ENCODE measurements at places on chromosomes 16 and 17. TPM values are rescaled to one million over a fixed set of nuclear protein-coding genes. Genes with fewer than 3 reads are reported as not detected.

Gene CARD14
- not detected for polyA plus RNA-seq

Gene KCNH6
- polyA plus RNA-seq = 0.17 TPM

Gene KRT14
- polyA plus RNA-seq = not detected

Gene MYH13
- not detected for polyA plus RNA-seq

DNA sequence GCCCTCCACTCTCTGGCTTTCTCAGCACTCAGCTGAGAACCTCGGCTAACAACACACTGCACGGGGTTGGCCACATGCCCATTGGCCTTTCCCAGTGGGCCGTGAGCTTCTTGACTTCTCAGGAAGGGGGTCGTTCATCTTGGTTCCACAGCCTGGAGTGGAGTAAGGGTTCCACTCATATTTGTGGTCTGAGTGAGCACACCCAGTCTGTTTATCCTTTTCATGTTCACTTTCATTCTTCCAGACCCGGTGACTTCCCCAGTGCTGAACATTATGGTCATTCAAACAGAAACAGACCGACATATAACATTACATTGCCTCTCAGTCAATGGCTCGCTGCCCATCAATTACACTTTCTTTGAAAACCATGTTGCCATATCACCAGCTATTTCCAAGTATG lies 8.2 kb downstream of the MILR1 start:
- peak; percentile 66 for DNase-seq

Gene SOX15
- polyA plus RNA-seq = 1.0 TPM

Gene HOXB4
- polyA plus RNA-seq = 7.8 TPM

DNA sequence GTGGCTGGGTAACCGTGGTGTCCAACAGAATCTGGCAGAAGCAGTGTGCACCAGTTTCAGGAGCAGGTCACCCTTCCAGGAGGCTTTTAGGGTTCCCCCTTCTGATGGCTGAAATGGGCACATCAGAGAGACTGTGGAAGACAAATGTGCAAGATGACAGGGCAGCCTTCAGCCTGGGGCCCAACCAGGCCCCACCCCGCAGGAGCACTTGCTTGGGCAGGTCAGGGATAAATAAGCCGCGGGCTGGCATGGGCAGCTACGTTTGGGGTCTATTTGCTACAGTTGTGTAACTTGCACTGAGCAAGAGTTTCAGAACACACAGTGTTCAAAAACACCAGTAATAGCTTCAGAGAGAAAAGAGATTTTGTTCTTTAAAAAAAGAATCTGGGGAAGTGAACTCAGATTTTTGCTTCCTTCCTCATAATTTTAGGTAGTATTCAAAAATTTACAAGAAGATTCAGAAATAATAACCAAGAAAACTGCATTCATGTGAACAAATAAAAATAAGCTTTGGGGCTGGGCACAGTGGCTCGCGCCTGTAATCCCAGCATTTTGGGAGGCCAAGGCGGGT lies 44.9 kb upstream of the BAHCC1 start:
- DNase-seq = no peak

Gene KRTAP17-1
- polyA plus RNA-seq = not detected

DNA sequence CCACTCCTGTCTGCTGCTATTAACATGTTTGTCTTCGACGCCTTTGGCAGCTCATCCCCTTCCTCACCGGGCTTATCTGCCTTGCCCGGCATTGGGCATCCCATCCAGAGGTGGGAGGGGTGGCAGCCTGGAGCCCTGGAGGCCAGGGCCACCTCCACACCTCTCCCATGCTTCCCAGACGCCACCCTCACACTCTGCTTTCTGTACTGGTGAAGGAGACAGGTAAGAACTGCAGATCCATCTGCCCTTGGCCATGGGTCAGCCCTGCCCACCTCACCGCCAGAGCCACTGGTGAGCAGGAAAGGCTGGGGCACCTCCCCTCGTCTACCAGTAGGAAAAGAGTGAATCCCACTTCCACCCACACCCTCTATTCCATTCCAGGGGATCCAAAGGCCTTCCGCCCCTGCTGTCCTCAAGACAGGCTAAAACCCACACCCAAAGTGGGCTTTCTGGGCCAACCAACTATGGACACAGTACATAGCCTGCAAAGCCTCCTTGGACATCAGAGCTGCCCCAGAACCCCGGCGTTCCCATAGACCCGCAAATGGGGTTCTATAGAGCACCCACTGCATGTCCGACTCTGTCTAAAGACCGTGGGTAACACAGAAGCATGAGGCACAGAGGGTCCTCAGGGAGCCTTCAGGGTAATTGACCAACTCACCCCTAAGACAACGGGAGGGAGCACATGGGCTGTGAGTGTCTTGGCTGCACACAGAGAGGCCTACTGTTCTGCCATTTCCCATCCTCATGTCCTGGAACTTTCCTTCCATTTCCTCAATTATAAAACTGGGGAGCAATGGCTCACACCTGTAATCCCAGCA lies 23.4 kb upstream of the RBFOX3 start:
- DNase-seq = no peak

Gene GRAP
- 0.13 TPM for polyA plus RNA-seq

Gene RHOT1
- polyA plus RNA-seq = 27.6 TPM
